ENCODE measurements at places on chromosomes 6 and 20.
A peak's percentile ranks its signal among the peaks of the same experiment; 100 is the strongest.

DNA sequence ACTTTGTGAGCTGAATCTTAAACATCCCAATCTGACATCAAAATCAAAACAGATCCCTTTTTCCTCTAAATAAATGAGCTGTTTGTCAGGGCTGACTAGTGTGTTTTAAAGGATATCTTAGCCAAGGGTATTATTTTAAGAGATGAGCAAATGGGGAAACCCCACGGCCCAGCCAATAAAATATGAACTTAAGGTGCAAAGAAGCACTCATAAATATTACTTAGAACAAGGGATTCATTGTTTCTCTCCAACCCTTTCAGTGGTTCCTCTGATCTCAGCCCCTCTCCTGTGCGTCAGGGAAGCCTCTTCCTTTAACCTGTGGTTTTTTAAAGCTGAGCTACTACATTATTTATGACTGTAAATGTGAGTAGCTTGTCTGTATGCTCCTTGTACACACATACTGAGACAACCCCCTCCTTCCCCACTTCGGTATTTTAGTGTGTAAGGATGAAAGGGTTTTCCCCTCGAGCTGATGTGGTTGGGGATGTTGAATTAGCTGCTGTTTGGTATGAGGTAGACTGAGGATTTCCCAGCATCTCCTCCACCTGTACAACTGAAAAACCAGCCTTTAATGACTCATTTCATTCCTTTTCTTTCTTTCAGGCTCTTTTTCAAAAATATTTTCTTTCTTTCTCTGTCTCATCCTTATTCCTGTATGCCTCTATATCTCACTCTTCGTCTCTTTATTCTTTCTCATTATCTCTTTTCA lies 6.5 kb downstream of the BMP5 start:
- no peak for DNase-seq

GRCh38 chr6:136426627-136427377 lies 123.4 kb downstream of the MAP7 start:
- no peak for DNase-seq

DNA sequence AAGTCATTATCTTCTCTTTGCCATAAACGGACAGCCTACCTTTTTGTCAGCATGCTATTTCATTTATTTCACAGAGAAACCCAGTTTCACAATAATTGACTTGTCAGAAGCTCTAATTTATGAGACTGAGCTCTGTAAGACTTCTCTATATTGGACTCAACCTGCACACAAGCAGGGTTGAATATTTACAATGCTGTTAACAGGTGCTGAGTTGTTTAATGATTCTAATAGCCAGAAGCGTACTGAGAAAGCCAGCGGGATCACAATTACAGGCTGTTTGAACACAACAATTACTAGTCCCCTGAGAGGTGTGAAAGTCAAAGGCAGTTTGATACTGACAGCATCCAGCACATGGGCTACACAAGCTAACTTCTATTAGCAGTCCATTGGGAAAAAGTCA lies 128.2 kb upstream of the SIM1 start:
- no peak for DNase-seq

- no peak for DNase-seq
Measured at GRCh38 chr6:26225848-26226578, 138.8 kb downstream of the HFE start.

- no peak for DNase-seq
Measured at GRCh38 chr6:33207552-33208090, 679 bp upstream of the RING1 start.

DNA sequence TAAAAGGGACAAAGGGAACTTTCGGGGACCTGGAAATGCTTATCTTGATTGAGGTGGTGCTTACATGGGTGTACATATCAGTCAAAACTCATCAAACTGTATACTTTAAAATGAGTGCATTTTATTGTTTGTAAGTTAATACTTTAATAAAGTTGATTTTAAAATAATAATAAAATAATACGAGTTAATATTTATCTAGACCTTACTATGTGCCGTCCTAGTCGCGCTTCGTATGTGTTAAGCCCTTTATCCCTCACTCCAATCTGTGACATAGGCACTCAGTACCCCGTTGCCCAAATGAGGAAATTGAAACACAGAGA lies 47.5 kb downstream of the PDYN start:
- DNase-seq: no peak

DNA sequence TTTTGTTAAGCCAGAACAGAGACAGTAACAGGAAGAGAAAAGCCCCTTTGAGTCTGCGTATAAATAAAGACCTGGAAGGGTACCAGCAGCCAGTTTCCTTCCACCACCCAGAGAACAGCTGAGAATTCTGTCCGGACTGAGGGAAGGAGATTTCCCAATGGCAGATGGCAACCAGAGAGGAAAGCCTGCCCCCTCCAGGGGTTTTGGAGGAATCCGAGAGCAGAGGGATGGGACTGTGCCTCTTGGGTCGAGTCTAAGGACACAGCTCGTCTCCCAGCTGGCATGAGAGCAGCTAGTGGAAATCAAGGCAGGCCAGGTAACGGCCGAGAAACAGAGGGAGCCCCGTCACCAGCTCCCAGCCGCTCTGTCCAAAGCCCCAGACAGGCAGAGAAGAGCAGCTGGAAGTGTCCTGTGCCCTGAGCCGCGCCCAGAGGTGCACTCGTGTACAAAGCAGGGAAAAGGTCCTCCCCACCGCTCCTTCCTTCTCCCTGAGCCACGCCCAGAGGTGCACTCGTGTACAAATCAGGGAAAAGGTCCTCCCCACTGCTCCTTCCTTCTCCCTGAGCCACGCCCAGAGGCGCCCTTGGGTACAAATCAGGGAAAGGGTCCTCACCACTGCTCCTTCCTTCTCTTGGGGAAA lies 134.0 kb upstream of the SNX9 start:
- DNase-seq: no peak

DNA sequence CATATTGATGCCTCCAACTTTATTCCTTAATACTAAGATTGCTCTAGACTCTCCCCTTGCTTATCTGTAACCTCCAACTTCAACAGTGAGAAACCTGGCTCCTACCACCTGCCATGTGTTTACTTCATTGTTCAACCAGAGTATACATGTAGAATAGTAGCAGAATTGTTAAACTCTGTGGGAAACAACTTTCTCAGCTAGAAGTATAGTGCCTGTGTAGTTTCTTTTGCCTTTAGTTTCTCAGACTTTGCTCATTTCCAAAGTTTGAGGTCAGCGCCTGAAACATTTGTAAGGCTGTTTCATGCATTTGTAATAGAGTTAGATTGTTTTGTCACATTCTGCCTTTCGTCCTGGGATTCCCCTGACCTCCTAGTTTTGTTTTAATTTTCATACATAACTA lies 34.9 kb upstream of the HECA start:
- no peak for DNase-seq

DNA sequence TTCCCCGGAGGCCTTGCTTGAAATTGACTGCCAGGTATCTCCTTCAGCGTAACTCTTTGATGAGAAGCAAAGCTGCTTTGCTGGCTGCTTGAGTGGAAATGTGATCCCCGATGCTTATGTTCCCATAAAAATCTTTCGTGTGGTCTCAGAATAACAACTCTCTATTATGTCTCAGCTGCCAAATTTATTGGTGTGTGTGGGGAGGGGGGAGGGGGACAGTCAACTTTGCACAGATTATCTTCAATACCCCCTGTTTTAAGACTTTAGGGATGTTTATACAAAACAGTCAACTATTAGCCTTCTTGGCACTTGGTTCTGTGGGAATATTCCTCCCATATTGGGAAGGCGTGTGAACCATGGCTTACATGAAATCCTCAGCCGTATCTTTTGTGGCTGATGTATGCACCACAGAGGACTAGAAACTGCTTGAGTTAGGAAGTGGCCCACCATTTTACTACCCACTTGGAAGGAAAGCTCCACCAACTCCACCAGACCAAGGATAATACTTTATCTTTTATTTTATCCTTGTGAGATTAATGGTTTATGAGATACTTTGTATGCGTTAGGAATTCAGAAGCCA lies 101.5 kb upstream of the SLC24A3 start:
- DNase-seq: no peak

GRCh38 chr20:2838170-2838797 lies 2.2 kb downstream of the PCED1A start:
- no peak for DNase-seq

DNA sequence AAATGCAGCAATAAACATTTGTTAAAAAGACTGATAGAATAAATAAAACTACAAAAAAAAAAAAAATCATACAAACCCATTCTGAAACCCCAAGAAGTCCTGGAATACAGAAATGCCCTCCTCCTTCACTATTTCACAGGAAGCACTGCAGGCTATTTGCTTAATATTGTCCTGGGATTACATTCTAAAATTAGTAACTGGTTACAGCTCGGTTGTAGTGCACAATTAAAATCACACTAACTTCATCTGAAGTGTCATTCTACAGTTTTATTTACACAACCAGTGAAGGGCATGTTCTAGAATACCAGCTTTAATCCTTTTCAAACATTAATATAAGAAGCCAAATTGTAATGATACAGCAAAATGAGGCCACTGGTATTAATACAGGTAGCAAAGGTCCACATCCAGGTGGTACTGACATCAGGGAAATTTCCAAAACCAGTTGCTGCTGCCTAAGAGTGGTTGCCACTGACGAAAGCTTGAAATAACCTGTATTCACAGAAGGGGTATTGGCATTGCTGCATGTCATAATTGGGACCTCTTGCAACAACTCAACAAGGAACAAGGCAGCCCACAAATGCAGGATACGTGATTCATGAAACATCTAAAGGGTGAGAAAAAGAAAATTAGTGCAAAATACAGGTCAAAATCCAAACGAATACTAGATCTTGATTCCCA lies 26.9 kb downstream of the AKIRIN2 start:
- DNase-seq: no peak

GRCh38 chr6:144353871-144354314 lies 68.8 kb downstream of the UTRN start:
- peak; percentile 21 for DNase-seq

GRCh38 chr20:36045373-36045714 lies 77.0 kb downstream of the CNBD2 start:
- DNase-seq: no peak

GRCh38 chr20:60935971-60936370 lies 316.1 kb upstream of the CDH4 start:
- DNase-seq: no peak
